ENCODE measurements at places on chromosomes 5 and 9.

GRCh38 chr5:61966296-61966955 lies 339.6 kb upstream of the KIF2A start:
- DNase-seq = no peak

DNA sequence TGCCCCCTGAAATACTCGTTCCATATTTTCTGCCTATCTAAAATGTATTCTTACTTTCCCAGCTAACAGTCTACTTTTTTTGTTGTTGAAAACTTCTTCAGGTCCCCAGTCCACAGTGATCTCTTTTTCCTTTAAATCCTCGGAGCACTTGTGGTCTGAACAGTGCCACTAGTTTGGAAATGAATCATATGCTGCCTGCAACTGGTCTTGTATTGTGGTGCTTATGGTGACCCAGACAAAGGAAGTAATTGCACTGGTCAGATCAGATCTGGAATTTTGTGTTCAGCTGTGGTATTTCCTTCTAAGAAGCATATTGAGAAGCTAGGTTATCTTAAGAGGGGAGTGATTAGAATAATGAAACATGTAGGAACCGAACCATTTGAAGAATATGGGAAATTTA lies 2.9 kb downstream of the UNC13B start:
- no peak for DNase-seq

GRCh38 chr5:99315413-99316183 lies 386.8 kb upstream of the CHD1 start:
- DNase-seq = no peak

DNA sequence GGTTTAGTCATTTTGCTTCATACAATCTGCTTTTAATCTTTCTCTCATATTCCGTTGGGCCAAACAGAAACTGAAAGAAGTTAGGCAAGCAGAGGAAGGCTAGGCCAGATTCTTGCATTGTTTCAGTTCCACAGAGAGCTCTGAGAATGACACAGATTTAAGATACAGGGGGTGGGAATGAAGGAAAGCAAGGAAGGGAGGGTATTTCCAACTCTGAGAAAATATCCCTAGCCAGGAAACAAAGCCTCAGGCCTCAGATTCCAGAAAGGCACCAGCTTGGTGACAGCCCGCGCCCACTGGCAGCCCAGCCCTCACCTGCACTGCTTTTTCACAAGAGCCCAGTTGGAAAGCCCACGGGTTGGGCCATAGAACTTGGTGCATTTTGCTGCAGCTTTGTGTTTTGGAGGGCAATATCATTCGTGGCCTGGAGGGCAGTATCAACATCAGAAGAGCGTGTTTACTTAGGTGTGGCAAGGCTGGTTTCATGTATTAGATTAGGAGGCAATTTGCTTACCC lies 63.5 kb downstream of the ENC1 start:
- DNase-seq = no peak

DNA sequence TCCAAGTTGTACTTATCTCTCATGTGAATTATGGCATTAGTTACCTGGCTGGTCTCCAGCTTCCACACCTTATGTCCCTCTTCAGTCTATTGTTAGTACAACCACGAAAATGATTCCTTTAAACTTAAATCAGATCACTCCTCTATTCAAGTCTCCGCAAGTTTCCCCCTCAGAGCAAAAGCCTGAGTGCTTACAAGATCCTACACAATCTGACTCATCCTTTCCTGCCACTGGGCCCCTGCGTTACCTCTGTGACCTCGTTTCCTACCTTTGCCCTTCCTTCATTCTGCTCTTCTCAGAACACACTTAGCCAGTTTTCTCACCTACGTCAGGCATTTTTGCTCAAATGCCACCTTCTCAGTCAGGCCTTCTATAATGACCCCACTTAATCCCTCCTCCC lies 45.1 kb upstream of the GLIS3 start:
- DNase-seq = no peak

- no peak for DNase-seq
Measured at GRCh38 chr9:26975728-26976707, 19.8 kb downstream of the IFT74 start.

- DNase-seq = no peak
Measured at GRCh38 chr9:7500521-7500920, 299.1 kb downstream of the DMAC1 start.

DNA sequence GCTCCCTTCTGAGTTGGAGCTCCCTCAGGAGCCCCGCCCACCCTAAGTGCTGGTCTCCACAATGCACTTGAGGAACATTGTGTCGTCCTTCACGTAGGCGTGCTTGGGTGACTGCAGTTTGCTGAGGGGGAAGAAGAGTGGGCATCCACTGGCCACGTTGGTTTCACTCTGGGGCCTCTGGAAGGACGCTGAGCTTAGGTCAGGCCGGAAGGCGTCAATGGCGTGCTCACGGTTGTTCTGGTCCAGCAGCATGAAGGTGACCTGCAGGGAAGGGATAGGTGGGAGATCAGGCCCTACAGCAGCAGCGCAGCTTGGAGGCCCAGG lies 21.7 kb downstream of the TRAF1 start:
- DNase-seq = no peak

DNA sequence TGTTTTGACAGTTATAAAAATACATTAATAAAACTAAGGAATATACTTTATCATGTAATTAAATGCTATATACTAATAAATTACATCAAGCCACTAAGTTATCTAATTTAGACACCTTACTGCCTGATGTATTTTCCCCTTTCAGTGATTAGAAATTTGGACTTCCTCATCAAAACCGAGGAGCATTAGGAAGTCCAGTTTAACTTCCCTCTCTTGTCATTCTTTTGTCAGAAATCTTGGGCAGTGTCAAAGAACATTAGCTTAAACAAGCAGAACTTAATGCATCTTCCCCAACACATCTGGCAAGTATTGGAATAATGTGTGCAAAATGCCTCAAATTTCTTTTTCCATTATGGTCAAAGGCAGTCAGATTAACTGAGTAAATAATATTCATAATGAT lies 81.6 kb downstream of the PLPP1 start:
- no peak for DNase-seq

DNA sequence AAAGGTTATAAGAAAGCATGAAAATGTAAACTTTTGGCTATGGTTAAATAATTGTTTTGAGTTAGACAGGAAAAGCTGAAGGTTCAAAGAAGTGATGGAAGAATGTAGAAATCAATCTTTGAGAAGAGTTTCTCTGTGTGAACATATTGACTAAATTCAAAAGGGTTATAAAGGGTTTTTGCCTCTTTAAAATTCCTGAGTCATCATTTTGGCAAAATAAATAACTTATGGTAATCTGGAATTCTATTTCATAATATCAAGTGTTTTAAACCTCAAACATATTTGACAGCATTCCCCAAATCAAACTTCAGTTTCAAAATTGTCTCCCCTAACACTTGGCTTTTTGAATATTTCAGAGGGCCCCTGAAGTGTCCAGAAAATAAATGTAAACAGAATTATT lies 60.6 kb upstream of the SPINK5 start:
- no peak for DNase-seq

DNA sequence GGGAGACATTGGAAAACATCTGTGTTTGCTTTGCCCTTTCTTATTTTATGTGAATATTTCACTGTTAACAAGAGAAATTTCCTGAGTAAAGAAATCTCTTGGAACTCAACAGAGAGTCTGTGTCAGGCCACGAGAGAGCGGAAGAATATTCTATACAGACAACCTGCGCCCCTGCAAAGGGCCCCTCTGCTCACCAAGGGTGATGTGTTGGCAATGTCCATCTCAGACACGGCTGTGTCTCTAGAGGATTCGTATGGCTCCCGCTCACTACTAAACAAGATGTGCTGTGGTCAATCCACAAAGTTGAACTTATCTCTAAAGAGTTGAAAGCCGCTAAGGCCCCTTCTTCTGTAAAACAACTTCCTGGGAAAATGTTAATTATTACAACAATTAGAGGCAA lies 241.0 kb upstream of the IRX1 start:
- DNase-seq = no peak

DNA sequence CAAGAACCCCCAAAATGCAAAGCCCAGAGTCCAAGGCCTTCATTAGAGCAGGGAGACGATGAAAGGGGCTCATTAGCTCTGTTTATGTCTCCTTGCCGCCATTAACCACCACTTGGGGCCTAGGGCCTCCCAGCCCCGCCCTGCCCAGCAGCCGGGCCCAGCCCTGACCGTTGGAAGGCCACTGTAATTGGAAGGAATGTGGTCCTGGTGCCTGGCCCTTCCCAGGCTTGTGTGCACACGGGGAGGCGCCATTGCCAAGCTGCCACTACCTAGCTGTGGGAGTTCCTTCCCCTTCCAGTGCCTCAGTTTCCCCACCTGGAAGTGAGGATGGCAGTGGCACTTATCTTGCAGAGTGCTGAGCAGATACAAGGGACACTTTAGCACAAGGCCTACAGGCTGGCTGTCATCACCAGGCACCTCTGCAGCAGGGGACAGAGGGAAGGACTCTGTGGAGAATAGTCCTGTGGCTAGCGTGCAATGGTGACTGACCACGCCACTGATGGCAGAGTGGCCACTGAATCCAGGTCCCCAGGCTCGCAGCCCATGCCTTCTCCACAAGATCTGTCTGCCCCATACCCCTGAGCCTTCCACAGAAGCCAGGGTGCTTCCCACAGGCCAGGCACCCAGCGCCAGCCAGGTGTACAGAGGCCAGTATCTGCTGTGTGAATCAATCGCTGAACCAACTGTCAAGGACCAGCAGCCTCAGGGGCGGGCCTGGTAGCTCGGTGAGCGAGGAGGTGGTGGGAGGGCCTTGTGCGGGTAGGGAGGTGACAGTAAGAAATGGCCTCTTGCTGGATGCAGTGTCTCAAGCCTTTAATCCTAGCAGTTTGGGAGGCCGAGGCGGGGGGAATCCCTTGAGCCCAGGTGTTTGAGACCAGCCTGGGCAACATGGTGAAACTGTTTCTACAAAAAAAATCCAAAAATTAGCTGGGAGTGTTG lies 20.8 kb downstream of the GBGT1 start:
- DNase-seq = no peak

DNA sequence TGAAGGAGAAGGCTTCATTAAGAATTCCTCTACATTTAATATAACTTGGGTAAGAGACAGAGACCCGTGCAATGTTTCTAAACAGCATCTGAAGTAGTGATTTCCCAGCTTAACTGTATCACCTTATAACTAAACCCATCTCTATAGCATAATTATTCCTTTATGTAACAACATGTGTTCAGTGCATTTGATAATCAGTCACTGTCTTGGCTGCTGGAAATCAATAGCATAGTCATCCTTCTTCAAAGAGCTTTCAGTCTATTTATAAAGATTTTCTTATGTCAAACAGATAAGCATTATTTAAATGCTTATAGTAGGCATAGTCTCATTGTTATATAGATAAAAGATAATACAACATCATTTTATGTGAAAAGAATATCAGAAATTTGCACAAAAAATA lies 80.1 kb upstream of the TYRP1 start:
- DNase-seq = no peak

GRCh38 chr5:143573568-143574170 lies 170.2 kb upstream of the NR3C1 start:
- DNase-seq = no peak

DNA sequence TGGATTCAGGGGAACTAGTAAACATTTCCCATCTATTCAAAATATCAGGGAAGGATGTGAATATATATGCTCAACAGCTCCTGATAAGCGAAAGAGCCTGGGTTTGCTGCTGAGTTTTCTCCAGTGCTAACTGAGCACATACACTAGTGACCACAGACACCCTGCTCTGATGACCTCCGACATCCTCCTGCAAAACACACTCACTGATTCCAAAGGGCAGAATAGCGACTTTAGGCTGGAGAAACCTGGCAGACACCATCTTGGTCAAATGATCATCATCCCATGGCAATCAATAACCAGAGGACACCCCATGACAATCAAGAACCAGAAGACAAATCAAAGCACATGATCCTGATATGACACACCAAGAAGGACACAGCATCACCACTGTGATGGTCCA lies 9.2 kb upstream of the GADD45G start:
- DNase-seq = no peak

GRCh38 chr9:136225748-136226679 lies 19.6 kb downstream of the QSOX2 start:
- DNase-seq = peak; percentile 30

DNA sequence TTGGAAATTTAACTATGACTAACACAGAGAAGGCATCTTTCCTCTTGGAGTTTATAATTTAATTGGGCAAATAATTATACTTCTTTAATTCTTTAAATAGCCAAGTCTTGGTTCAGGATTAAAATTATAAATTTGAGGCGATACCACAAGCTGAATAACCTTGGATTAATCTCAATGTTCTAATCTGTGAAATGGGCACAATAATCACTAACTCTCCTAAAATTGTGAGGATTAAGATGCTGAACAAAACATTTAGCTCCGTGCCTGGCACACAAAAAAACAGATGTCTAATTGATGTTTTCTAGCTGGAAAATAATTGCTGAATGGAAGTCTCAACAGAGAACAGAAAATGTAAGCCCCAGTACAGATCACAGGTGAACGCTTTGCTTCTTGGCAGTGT lies 69.7 kb upstream of the TRIM32 start:
- no peak for DNase-seq

GRCh38 chr5:171467107-171467506 lies 47.7 kb downstream of the FGF18 start:
- DNase-seq = no peak

GRCh38 chr5:59000211-59000610 lies 417.3 kb downstream of the RAB3C start:
- no peak for DNase-seq

GRCh38 chr9:4984171-4984620 lies 876 bp upstream of the JAK2 start:
- no peak for DNase-seq

DNA sequence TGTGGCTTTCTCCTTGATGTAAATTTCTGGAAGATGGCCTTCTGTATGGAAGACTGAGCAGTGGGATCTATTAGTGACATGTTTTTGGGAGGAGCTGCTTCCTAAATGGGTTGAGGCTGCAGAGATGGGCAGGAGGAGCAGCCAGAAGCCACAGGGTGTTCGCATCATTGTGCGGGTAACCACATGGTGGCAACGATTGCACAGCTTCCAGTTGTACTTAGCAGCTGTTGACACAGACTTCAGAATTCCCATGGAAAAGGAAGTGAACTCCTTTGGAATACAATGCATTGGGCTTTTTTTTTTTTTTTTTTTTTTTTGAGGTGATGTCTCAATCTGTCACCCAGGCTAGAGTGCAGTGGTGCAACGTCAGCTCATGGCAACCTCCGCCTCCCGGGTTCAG lies 297.3 kb downstream of the NR3C1 start:
- peak; percentile 11 for DNase-seq

- no peak for DNase-seq
Measured at GRCh38 chr5:112012104-112012503, 255.1 kb upstream of the NREP start.

GRCh38 chr5:143261748-143262392 lies 141.6 kb downstream of the NR3C1 start:
- no peak for DNase-seq

GRCh38 chr5:123949807-123950340 lies 437.9 kb downstream of the CSNK1G3 start:
- no peak for DNase-seq

GRCh38 chr5:11045411-11045810 lies 284.4 kb upstream of the DAP start:
- DNase-seq = no peak

- DNase-seq = no peak
Measured at GRCh38 chr9:136532799-136533774, 12.8 kb downstream of the NOTCH1 start.
